ENCODE measurements at places on chromosomes 2 and 18.

GRCh38 chr2:397521-397920 is 109.6 kb upstream of the ALKAL2 start:
- DNase-seq, result no peak

- no peak for DNase-seq
These were observed 181.3 kb upstream of the ZEB2 start for GRCh38 chr2:144701259-144701658.

DNA sequence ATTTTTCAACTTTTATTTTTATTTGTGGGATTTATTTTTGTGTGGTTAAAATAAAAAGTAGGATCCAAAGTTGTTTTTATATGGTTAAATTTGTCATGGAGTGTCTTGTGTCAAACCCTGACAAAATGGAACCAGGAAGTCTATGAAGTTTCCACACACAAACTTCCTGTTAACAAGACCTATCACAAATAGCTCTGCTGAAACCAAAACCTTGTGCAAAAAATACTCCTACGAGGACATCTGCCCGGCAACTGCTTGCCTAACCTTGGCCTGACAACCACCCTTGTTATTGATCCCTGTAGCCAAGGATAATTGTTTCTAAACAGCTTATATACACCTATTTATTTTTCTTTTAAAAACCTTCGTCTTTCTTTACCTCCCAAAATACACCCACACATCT is 389.6 kb downstream of the TRIB2 start:
- DNase-seq, result no peak

DNA sequence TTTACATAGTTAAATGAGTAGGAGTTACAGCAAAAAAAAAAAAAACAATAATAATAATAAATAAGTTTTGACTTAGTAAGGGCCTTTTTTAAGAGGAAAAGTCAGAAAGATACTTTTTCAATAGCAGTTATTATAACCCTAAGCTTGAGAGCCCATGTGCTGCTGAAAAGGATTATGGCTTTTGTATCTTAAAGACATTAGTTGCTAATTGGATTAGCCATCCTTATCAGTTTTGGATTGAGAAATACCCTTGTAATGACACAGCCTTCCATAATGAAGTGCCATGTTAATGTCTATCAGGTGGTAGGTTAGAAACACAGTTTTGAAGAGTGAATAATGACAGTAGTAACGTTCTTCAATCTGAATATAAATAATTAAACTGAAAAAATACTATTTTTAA is 554.0 kb downstream of the RIT2 start:
- DNase-seq, result no peak

GRCh38 chr2:137925599-137925998 is 38.7 kb upstream of the HNMT start:
- DNase-seq, result no peak

All from esophagus muscularis mucosa (tissue), 4 donors.